ENCODE measurements at places on chromosomes 4 and X.

GRCh38 chr4:103032574-103032973, 13.1 kb upstream of the SLC9B1 start:
- H3K36me3 ChIP-seq = no peaks in the 10 kb centered on the region
- H3K27ac ChIP-seq = no peak overlapping the region
- DNase-seq = peak; percentile 35
- H3K4me3 ChIP-seq = no peak overlapping the region
- no peaks in the 10 kb centered on the region for H3K27me3 ChIP-seq

DNA sequence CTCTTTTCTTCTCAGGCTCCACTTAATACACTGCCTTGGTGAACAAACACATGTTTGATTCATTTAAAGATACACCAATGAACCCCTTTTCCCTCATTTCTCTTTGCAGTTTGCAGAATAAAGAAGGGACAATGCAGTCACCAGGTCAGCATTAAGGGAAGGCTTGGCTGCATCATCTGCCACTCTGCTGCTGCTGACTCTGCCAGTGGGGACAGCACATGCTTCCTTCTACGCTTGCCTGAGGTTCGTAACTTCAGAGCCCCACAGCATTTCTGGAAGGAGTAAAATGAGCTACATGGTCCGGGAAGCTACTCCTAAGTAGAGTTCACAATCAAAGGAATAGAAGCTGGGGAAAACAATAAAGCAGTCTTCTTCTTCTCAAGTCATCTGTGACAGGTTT, 178.9 kb upstream of the GATB start:
- no peaks in the 10 kb centered on the region for H3K4me1 ChIP-seq
- H3K4me3 ChIP-seq = no peak overlapping the region
- H3K27ac ChIP-seq = no peak overlapping the region
- no peaks in the 10 kb centered on the region for H3K36me3 ChIP-seq
- no peaks in the 10 kb centered on the region for H3K27me3 ChIP-seq

- no peaks in the 10 kb centered on the region for H3K36me3 ChIP-seq
- no peak for DNase-seq
- H3K4me3 ChIP-seq = no peak overlapping the region
- no peaks in the 10 kb centered on the region for H3K4me1 ChIP-seq
- no peak overlapping the region for H3K27ac ChIP-seq
Observed at GRCh38 chrX:105263801-105264200, 43.3 kb upstream of the TEX13A start.

GRCh38 chr4:185738038-185738552, 73.9 kb downstream of the SORBS2 start:
- peak; percentile 70 for DNase-seq
- peaks cover 78% of the 10 kb centered on the region for H3K4me1 ChIP-seq
- H3K27ac ChIP-seq = peak overlapping the region; percentile 79
- peaks cover 7% of the 10 kb centered on the region for H3K36me3 ChIP-seq

GRCh38 chrX:154059231-154059630, 38.3 kb downstream of the MECP2 start:
- no peak overlapping the region for H3K4me3 ChIP-seq
- H3K4me1 ChIP-seq = peaks cover 11% of the 10 kb centered on the region
- no peak overlapping the region for H3K27ac ChIP-seq
- no peaks in the 10 kb centered on the region for H3K27me3 ChIP-seq
- no peak for DNase-seq

DNA sequence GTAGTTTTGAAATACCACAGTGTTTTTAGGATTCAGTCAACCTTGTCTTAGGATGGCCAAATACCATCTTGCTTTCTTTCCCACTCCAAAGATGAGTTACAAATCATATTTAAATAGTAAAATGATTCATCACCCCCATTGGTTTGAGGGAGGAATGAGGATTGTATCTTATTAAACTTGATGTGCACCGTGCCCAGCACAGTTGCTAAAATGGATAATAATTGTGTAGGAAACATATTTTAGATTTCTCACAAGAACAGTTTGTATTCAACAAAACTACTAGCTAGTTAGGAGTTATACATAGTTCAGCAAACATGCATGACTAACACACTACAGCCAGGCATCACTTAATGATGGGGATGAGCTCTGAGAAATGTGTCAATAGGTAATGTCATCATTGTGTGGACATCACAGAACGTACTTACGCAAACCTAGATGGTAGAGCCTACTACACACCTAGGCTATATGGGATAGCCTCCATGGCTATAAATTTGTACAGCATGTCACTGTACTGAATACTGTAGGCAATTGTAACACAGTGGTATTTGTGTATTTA, 245.4 kb downstream of the FBXW7 start:
- H3K27ac ChIP-seq = no peak overlapping the region
- H3K4me3 ChIP-seq = no peak overlapping the region
- H3K36me3 ChIP-seq = no peaks in the 10 kb centered on the region
- DNase-seq = no peak

- no peaks in the 10 kb centered on the region for H3K27me3 ChIP-seq
- no peaks in the 10 kb centered on the region for H3K4me1 ChIP-seq
- no peak for DNase-seq
- no peak overlapping the region for H3K4me3 ChIP-seq
Observed at GRCh38 chr4:94701631-94702300, 56.0 kb upstream of the BMPR1B start.

DNA sequence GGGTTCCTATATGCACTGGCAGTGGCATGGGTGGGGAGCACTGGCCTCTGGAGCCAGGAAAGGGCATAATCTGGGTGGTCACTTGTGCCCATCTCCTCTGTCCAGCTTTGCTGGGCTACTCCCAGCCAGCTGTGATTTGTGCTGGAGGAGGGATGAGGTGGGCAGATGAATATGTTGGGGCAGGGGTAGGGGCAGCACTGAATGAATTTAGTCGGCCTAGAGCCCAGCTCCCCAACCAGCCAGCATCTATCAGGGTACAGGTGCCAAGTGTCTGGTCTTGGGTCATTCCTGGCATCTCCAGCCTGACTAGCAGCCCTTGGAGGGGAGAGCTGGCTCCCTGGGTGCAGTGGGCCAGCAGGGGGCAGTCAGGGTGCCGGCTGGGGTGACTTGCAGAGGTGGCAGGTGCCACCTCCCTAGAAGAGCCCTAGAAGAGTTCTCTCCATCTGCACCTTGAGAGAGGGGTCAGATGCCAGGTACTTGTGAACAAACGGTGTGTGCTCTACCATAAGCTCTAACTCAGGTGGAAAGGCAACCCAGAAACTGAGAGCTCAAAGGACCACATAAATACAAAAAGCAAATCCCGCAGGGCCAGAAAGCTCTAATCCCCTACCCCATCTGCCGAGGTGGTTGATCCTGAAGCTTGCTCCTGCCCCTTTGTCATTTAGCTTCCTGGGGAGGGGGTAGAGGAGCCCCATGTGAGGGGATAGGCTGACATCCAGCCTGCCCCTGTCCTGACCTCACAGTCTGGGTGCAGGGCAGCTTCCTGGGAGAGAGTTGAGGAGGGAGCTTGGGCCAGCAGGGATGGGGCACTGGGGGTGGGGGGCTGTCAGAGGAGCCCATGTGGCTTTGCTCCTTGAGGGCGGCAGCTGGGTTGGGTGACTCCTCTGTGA, 2.2 kb downstream of the SORCS2 start:
- DNase-seq = no peak
- H3K4me3 ChIP-seq = no peak overlapping the region
- no peaks in the 10 kb centered on the region for H3K36me3 ChIP-seq
- H3K27ac ChIP-seq = no peak overlapping the region

Data from adrenal gland (tissue), 19 donors.